ENCODE measurements at places on chromosomes 3 and 15.

GRCh38 chr15:28112101-28112760, 13.1 kb upstream of the OCA2 start:
- no peak for DNase-seq

DNA sequence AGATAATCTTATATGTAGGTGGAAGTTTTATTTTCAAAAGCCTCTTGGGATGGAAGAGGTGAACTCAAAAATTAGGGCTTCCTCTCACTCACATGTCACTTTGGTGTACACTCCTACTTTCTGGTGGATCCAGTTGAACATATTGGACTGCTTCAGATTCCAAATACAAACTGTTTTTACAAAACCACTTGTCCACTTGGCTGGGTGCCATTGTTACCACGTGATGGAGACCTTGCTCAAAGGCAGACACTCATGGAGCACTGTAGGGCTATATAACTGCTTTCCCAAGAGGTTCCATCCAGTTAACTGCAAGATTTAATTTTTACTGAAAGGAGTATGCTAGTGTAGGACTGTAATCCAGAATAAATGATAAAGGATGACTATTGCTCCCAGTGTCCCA, 307.0 kb downstream of the EPHA6 start:
- DNase-seq, result peak; percentile 1

DNA sequence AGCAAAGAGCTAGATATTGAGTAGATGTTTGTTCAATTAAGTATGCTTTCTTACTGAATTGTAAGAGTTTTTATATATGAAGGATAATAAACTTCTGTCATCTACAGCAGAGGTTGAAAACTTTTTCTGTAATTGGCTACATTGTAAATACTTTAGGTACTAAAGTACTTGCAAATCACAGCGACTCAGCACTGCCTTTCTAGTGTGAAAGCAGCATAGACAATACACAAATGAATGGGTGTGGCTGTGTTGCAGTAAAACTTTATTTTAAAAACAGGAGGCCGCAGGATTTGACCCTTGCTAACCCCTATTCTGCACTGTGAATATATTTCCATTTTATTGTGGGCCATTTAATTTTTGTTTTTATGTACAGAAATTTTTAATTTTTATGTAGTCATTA, 104.3 kb upstream of the TMC3 start:
- no peak for DNase-seq

GRCh38 chr3:53147903-53148400, 13.1 kb upstream of the PRKCD start:
- peak; percentile 85 for DNase-seq

GRCh38 chr3:168705412-168705811, 609.7 kb upstream of the GOLIM4 start:
- DNase-seq, result no peak

- DNase-seq, result no peak
These were observed 103.5 kb upstream of the SMAD3 start for GRCh38 chr15:66961901-66962300.

DNA sequence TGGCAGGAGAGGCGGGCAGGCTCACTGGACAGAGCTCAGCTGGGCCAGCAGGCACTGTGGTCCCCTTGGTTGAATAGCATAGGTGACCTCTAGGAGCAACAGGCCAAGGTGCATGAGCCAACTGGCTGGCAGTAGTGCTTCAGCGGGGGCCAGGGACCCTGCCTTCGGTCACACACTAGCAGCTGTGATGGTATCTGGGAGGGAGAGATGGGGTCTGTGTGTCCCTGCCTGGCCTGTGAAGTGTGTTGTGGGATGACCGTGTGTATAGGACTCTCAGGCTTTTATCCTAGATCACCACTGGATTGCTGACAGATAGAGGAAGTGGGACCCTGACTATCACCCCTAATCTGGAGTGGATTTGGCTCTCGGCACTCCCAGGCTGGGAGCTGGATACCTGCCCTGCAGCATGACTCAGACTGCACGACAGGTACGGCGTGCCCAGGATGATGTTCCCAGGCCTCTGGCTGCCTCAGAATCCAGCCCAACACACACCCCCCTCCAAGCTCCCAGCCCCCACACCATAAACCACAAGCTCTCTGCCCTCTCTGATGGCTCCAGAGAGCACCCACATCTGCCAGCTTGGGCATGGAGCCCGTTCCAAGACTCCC, 7.8 kb downstream of the RPS17 start:
- DNase-seq, result no peak

Measured in NCI-H69 (cell line).